ENCODE measurements at places on chromosomes 12 and 14.
A peak's percentile ranks its signal among the peaks of the same experiment; 100 is the strongest.

GRCh38 chr14:36522972-36523715 is 3.1 kb upstream of the NKX2-1 start:
- DNase-seq, result no peak

DNA sequence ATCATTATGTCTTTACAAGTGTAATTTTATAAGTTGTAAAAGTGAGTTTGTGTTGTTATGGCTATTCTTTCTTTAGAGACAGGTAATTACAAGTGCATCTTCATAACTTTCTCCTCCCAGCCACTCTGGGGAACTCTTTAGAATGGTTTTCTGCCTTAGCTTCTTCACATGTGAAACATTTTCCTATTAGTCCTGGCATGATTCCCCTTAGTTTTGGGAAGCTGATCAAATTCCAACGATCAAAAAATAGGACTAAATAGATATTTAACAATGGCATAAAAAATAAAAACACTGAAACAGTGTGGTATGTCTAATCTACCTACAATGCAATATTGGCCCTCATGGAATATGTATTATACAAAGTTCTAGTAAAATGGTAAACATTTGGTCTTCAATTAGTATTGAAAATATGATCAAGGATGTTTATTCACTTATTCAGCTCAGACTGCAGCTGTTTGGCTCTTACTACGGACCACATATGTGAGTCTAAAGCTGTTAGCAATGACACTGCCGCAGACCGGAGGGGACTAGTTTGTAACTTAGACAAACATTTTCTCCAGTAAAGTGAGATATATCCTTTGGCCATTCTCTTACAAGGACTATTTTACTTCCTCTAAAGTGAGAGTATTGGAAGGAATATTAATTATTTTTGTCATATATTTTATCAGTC is 890.8 kb upstream of the USP15 start:
- DNase-seq, result no peak

- DNase-seq, result no peak
Measured at GRCh38 chr12:70543444-70543843, 93.8 kb downstream of the PTPRB start.

DNA sequence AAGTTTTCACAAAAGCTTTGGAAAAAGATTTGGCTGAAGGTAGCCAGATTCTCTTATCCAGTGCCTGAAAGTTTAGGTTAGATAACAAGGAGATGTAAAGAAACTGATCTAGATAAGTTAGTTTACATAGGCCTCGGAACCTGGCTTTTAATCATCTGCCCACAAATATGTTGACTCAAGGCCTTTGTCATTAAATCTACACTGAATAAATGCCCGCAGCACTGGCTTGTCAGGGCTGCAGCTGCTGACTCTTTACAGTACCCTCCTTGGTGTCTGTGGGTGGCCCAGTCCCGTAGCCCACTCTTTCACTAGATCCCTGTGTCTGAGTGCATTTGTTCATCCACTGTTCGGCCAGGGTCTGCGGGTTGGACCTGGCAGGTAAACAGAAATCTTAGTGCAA is 58.0 kb downstream of the TMEM116 start:
- no peak for DNase-seq

DNA sequence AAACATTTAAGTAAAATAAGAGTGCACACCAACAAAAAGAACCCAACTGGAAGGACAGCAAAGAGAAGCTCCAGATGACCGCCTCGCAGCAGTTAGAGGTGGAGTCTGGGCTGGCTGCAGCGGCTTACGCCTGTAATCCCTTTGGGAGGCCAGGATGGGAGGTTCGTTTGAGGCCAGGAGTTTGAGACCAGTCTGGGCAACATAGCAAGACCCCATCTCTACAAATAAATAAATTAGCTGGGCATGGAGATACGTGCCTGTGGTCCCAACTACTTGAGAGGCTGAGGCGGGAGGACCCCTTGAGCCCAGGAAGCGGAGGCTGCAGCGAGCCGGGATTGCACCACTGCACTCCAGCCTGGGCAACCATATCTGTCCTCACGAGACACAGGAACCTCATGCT is 15.2 kb downstream of the LRCOL1 start:
- no peak for DNase-seq

GRCh38 chr12:114740448-114740847 is 56.5 kb upstream of the TBX3 start:
- no peak for DNase-seq

- no peak for DNase-seq
Measured at GRCh38 chr12:50397117-50397650, 775 bp upstream of the FAM186A start.

DNA sequence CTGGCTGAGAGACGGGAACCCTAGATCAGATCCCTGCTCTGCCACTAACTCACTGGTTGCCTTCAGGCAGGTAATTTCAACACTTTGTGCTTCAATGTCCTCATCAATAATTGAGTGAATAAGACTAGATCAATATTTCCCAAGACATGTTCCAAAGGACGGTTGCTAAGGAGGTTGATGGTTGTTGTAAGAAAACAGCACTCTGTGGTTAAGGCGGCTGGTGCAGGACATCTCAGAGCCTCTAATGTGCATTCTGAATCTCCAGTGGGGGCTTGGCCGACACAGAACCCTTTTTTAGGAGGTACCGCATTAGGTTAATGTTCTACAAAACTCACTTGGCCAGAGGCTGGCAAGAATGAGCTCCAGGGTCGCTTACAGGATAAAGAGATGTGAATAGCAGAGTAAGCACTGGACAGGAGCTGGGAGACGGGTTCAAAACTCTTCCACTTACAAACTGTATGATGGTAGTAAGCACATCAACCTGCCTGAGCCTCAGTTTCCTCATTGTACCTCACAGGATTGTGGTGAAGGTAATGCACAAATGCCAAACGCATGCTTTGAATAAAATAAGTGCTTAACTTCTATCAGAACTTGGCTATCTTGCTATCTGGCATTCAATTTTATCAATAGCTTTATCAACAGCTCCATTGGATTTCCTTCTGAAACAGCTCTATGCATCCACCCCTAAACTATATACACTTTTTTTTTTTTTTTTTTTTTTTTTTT is 136.9 kb upstream of the PARP11 start:
- no peak for DNase-seq

DNA sequence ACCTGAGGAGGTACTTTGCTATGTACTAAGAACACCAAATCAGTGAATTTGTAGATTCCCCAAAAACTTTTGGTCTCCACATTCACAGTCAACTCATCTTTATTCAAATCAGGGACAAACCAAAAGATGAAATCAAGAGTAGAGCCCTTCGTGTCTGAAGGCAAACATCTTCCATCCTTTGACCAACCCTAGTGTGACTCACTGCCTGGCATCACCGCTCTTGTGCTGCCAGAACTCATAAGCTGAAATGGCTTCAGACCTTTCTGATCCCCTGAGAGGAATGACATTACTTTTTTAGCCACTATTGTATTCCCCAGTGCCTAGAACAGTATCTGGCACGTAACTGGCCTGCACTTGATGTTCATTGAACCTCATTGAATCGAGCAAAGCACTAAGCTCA is 50.1 kb downstream of the GOLGA5 start:
- no peak for DNase-seq

- DNase-seq, result no peak
Measured at GRCh38 chr12:21478756-21479455, 22.5 kb downstream of the RECQL start.

GRCh38 chr14:61229475-61229888 is 51.7 kb downstream of the TMEM30B start:
- DNase-seq, result peak; percentile 29

GRCh38 chr14:25006961-25007795 is 42.8 kb downstream of the STXBP6 start:
- no peak for DNase-seq

GRCh38 chr14:84882830-84883229 is 647.1 kb upstream of the FLRT2 start:
- no peak for DNase-seq

DNA sequence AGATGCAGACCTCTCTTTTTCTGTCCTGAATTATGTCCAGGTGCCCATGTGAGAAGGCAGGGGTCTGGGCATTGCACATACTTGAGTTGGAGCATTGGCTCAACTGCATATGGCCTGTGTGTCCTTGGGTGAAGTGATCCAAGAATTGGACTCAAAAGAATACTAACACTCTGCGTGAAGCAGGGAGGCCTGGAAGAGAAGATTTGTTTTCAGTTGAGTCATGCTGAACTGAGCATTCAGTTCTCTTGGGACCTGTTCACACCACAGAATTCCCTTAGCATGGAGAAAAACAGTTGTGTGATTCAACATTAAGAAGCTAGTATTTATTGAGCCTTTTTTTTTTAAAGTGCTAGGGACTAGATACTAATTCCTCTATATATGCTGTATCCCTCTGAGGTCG is 164.7 kb upstream of the TBX3 start:
- DNase-seq, result no peak

GRCh38 chr12:123026094-123026853 is 45.8 kb downstream of the ARL6IP4 start:
- DNase-seq, result no peak

DNA sequence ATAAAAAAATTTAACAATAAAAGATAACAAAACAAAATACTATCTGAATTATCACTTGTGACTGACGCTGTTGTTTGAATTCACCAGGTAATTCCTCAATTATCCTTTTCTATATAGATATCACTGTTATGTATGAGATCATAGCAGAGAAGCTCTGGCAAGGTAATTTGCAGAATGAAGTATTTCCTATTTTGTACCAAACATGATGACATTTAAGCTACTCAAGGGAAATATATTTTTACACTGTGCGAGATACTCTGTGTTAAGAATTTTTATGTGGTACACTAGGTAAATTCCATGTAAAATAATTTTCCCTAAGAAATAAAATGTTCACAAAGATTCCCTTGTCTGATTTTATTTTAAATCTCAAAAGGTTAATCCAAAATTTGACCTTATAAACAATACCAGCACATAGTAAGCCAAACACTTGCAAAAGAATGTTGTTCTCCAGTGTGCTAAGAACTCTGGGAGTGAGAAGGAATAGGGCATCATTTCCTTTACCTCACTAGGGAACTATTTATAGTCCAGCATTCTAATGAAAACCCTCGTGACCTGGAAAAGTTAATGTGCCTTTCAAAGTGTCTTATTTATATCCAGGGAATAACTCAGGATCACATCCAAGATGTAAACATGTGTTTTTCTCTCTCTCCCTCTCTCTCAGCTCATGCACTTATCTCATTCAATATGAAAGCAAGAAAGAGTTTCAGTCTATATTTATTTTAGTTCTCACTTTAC is 115.2 kb upstream of the RAP1B start:
- no peak for DNase-seq

- no peak for DNase-seq
Measured at GRCh38 chr12:73678335-73678734, 859.3 kb upstream of the ATXN7L3B start.

DNA sequence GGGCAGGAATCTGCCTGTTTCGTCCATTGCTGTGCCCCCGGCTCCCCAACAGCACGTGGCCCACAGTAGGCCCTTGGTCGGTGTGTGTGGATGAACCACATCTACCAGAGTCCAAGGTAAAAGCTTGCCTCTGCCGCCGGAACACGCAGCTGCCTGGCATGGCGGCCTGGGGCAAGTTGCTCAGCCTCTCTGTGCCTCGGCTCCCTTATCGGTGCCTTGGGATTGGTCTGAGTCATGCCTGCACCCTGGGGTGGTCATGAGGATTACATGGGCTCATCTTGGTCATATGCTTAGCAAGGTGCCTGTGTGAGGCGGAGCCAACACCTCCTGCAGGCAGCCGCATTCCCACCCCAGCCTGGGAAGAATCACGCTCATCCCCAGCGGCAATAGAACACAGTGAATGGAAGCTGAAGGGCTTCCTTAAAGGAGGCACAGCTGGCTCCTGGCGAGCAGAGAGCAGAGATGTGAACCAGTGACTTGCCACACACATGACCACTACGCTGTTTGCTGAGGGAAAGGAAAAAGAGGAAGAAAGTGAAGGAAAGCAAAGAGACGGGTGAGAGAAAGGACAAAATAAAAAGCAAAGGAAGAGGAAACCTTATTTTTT is 5.5 kb upstream of the SCARB1 start:
- DNase-seq, result no peak

DNA sequence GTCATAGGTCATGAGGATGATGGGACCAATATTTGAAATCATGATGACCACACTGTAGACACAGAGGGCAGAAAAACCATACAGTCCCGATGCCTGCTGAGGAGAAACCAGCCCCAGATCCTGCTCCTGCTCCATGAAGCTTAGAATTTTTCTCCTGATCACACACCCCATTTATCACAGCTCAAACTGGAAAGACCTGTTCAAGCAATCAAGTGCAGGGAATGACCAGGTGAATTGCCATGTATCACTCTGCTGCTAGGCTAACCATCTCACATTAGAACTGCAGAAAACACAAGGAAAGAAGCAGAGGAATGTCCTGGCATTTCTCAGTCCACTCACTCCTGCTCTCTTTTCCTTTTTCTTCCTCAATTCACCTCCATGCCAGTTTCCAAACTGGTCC is 18.1 kb downstream of the MANSC1 start:
- DNase-seq, result no peak

DNA sequence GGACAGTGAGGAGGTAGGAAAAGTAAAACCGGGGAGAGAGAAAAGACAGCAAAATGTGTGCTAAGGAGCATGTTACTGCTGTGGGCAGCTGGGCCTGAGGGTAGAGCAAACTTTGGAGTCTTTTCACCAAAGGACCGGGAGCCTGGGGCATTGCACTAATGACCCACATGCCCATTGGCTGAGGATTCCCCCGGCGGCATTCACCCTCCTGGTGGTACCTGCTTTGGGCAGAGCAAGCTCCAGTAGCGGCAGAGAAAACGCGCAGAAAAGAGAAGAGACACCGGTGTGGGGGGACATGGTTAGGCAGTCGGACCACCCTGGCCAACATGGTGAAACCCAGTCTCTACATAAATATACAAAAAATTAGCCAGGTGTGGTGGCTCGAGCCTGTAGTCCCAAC is 83.4 kb upstream of the ESRRB start:
- no peak for DNase-seq

- DNase-seq, result no peak
Measured at GRCh38 chr12:122117979-122118378, 39.4 kb downstream of the MLXIP start.

- no peak for DNase-seq
Measured at GRCh38 chr12:9364224-9365176, 156.3 kb upstream of the PZP start.

DNA sequence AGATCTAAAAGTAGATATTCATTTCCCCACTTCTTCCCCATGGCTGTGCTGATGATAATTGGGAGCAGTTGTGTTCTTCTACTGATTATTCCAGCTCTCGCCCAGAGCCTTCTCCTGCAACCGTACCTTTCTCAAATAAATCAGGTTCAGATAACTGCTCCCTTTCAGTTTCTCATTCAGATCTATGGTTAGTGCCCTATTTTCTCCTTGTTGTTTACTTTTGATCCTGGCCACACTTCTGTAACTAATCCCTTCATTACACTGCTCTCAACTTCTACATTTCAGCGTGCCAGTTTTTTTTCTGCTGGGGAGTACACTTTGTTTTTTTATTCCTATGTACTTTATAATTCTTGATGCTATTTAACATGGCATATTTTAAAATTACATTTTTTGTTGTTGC is 2.8 kb upstream of the STRAP start:
- DNase-seq, result no peak

- no peak for DNase-seq
Measured at GRCh38 chr14:99344051-99344758, 72.2 kb upstream of the BCL11B start.

All from neuronal stem cell (in vitro differentiated cells).